Skin of body (tissue), 3 donors: ENCODE measurements at places on chromosomes 16 and 17. TPM values are rescaled to one million over a fixed set of nuclear protein-coding genes. Genes with fewer than 3 reads are reported as not detected.
A peak's percentile ranks its signal among the peaks of the same experiment; 100 is the strongest.

Gene FBXW10B
- 3.6 TPM for total RNA-seq

DNA sequence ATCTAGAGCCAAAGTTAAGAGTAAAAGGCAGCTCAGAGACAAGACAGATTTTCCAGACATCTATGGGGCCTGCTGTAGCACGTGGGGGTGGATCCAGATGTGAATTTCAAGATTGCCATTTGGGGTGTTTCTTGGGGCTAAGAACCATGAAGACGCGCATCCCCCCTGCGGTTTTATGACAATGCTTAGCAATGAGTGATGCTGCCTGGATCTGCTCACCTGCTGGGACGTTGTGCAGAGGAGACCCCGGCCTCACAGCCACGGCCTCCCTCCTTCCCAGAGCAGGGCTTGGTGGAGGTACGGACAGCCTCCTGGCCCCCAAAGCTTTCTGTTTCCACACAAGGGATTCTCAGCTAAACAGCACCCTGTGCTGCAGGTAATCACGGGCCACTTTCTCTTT, 151.5 kb upstream of the DYNLRB2 start:
- DNase-seq: no peak

Gene TELO2
- 19.4 TPM for total RNA-seq

Gene CYGB
- total RNA-seq: 6.9 TPM

GRCh38 chr16:27258241-27258734, 10.3 kb downstream of the NSMCE1 start:
- DNase-seq: no peak

GRCh38 chr17:44769230-44769629, 10.4 kb downstream of the ADAM11 start:
- no peak for DNase-seq

Gene CCL5
- 1.4 TPM for total RNA-seq

GRCh38 chr17:43021741-43022512, at the start of gene VAT1:
Gene VAT1 (minus strand): TSS chr17:43022385. CDS start chr17:43022322, 63 bp downstream.
- peak; percentile 56 for DNase-seq

DNA sequence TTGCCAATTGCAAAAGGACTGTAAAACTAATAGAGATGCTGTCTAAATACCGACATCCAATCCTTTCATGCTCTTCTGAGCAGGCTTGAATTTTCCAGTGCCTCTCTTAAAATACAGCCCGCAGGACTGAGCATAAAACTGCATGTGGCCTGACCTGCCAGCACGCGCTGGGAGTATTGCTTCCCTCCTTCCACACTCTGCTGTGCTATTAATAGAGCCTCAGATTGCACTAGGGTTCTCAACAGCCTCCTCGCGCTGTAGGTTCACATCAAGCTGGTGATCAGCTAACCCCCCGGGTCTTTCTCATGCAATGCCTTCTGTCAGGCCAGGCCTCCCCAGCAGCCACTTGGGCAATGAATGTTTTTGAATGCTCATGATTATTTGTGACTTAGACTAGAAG, 14.2 kb upstream of the MSI2 start:
- DNase-seq: no peak

DNA sequence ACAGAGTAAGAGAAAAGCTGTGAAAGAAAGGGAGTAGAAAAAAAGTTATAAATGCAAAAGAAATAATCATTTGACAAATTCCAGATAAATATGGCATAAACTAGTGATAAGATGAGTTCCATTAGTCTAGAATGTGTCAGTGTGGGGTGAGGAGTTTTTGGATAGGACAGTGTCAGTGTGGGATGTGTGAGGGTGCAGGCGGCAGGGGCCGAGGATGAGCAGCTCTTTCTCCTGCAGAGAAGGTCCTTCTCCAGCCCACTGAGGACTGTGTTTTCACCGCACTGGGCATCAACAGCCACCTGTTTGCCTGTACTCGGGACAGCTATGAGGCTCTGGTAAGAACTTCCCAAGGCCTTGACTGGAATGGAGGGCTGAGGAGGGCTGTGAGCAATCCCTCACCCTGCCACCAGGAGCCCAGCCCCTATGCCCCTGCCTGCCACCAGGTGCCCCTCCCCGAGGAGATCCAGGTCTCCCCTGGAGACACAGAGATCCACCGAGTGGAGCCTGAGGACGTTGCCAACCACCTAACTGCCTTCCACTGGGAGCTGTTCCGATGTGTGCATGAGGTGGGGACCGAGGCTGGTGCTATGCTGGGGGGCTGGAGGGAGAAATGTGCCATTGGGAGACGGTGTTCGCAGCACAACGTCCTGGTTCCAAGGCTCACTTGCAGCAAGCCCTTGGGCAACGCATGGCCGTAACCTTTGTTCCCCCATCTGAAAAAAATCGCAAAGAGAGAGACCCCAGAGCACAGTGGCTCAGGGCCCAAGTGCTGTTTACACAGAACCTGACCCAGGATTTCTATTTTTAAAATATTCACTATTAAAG, 13.1 kb downstream of the RAPGEFL1 start:
- DNase-seq: no peak

Gene YWHAE
- total RNA-seq: 284 TPM

DNA sequence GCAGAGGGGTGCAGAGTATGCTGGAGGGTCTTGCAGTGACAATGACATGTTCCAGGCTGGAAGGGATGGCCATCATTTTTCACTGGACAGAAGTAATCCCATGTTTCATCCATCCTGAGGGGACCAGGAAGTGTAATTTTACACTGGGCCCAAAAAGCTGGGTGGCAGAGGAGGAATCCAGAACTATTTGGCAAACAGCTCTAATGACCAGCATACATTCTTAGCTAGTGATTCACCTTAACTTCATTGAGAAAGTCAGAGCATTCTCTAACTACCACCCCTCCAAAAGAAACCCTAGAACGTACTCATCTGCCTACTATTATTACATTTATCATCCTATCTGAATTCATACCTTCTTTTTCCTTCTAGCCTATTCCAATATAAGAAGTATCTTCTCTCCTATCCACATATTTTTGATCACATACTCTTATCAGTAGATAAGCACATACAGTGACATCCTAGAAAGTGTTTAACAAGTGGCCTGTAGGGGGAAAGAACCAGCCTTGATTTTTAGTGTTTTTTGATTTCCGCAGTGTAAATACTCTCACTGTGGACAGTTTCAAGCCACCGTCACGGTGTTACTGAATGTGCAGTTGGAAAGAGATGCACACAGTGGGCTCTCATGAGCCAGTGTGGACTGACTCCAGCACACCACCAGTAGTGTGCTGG, 118.1 kb downstream of the FTO start:
- no peak for DNase-seq

DNA sequence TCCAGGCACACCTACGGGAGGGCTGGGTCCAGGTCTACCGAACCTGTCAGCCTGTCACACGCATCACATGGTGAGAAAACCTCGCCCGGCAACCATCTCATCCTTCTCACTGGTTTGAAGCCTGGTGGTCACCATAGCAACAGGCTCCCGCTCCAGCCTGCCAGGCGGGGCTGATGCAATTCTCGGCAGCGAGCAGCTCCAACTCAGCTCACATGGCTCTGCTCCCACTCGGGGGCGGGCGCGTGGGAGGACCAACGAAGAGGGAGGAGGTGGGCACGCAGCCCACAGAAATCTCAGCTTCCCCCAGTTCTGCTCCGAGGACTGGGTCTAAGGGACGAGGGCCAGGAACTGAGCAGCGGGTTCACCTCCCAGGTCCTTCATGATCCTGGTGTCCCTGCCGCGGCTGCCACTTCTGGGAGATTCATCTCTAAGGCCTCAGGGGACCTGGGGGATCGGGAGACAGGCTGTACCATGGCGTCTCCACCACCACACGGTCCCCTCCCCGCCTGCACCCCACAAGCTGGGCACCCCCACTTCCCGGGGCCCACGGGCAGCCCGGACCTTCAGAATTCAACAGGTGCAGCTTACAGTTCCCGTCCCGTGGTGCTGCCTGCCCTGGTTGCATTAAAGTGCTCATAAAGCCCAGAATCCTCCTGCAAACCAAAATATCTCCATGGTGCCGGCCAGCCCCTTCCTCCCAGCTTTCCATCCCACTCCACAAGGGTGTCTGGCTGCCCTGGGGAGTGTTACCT, 25.8 kb downstream of the ABR start:
- no peak for DNase-seq

Gene HBQ1
- 2.2 TPM for total RNA-seq

DNA sequence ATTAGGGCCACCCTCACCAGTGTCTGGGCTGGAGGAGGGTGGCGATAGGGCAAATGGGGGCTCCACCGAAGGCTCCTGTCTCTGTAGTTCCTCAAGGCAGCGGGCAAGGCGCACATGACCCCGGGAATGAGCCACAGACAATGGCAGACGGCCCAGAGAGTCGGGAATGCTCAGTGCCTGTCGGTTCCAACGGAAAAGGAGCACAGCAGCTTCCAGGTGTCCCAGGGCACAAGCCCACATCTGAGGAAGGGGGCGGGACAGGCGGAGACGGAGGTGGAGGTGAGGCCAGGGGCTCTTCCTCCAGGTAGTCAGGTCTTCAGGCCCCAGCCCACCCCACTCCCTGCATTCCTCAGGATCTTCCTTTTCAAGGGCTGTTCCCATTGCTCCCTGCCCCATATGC, 5.1 kb upstream of the SPAG7 start:
- no peak for DNase-seq

DNA sequence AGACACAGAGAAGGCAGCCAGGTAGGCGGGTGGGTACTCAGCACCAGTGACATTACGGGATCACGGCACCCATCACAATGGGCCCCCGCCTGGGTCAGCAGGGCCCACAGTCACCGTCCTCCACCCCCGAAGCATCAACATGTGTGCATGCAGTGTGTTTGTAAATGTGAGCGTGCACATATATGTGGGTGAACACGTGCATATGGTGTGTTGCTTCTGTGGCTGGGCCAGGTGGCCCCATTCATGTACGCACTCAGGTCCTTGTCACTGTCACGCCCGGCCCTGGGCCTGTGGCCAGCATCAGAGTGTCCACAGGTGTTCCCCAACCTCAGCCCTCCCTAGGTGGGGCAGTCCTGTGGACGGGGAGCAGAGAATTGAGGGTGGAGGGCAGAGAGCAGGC, 37.1 kb downstream of the TNFRSF13B start:
- no peak for DNase-seq

DNA sequence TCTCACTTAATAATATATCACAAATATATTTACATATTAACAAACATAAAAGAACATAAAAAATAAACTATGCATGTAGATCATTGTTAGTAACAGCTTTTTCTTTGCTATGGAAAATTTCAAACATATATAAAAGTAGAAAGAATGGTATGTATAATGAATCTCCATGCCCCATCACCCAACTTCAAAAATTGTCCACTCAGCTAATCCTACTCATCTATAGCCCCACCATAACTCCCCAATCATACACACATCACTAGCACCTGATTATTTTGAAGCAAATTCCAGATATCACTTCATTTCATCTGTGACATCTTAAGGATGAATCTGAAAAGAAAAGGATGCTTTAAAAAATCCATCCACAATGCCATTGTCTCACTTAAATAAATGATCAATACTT, 46.8 kb downstream of the SHISA6 start:
- DNase-seq: no peak

DNA sequence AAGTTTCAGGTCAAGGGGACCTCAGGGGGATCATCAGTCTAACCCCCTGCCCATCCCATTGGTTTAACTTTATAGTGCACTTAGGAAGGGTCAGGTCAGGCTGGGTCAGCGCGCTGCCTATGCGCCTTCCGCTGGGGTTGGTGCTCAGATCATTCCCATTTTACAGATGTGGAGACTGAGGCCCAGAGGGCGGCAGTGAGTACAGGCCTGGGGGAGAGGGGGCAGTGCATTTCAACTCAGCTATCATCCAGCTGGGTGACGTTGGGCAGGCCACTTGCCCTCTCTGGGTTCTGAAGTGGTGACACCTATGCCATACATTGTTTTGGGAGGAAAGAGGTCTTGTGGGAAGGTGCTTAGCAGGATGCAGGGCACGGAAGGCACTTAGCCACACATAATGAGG, 127.8 kb upstream of the CDC42EP4 start:
- no peak for DNase-seq

GRCh38 chr17:43900183-43900857, 7.0 kb downstream of the MPP2 start:
- DNase-seq: peak; percentile 63

GRCh38 chr17:4006745-4007211, 42.5 kb upstream of the ATP2A3 start:
- DNase-seq: no peak

GRCh38 chr17:10151667-10152496, 46.5 kb downstream of the GAS7 start:
- no peak for DNase-seq

DNA sequence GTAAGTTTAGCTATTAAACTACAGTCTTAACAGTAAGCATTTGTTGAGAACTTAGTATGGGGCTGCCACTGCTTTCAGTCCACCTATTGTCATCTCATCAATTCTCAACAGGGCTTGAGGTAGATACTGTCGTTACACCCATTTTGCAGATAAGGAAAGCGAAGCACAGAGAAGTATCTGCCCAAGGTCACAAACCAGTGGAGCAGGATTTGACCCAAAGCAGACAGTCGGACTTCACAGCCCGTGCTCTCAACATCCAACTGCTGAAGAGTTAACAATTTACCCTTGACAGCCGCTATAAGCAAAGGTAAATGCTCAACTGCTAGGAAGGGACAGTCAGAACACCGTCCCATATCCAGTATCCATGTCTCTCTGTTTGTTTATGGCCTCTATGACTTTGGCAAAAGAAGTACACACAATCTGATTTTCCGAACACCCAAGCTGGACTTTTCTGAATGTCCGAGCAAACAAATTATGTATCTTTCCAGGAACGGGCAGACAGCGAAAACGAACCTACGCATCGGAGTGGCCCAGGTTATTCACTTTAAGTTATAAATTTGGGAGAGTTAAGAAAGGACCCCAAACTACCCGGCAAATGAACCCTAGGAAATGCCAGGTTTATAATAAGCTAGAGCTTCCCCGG, 1.2 kb downstream of the SIAH1 start:
- peak; percentile 34 for DNase-seq

DNA sequence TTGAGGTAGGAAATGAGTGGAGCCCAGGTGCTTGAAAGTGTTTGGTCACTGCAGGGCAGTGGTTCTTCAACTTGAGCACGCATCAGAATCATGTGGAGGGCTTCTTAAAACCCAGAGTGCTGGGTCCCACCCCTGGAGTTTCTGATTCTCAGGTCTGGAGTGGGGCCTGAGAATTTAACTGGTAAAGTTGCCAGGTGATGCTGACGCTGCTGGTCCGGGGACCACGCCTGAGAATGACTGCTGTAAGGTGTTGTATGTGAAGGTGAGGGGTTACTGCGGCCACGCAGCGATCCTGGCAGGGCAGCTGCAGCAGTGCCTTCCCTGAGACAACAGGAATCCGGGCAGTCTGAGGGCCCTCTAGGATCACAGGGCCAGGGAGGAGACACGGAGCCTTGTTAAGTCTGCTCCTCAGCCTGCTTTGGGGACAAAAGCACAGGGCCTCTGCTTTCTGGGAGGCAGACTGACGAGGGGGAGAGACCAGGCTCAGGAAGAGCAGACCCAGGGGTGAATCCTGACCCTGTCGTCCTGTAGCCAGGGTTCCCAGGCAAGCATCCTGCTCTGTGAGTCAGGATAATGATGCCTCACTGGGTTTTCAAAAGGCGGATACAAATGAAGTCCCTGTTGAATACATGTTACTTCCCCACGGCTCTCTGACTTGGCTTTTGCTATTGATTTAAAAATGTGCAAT, 16.2 kb downstream of the CCDC42 start:
- DNase-seq: no peak

GRCh38 chr17:33765871-33766270, 472.8 kb upstream of the ASIC2 start:
- no peak for DNase-seq

Gene KIFC3
- total RNA-seq: 21.3 TPM
